ENCODE measurements at places on chromosomes 5 and 9.

DNA sequence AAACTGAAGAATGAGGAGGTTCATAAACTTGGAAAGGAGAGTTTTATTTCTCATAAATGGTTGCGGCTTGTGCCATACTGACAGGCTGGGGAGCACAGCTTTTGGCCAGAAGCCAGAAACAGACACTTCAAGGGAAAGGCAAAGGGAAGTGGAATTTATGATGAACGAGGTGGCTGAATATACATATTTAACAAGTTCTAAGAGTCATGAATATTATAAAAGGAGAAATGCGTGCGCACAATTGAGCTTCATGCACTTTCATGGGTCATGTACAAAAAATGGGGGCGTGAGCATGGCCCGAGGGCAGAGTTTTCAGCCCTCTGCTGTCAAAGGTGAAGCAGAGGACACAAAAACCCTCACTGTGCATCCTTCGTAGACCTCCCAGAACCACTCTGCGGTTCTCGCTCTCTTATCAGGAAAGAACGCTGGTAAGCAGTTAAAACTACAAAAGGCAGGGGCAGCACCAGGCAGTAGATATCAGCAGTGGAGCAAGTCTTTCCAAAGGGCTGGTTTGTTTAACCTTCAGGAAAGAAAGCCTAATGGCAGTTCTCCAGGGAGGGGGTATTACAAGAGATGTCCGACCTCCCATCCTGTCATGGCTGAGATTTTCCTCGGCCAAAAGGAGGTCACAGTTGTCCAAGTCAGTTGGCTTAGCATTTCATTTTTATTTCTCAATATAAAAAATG lies 29.0 kb downstream of the AUH start:
- DNase-seq = no peak

- DNase-seq = no peak
Measured at GRCh38 chr5:79205965-79206364, 30.0 kb upstream of the JMY start.

GRCh38 chr5:81783401-81783800 lies 32.5 kb upstream of the SSBP2 start:
- DNase-seq = no peak

- no peak for DNase-seq
Measured at GRCh38 chr5:34487159-34487879, 168.8 kb upstream of the RAI14 start.

DNA sequence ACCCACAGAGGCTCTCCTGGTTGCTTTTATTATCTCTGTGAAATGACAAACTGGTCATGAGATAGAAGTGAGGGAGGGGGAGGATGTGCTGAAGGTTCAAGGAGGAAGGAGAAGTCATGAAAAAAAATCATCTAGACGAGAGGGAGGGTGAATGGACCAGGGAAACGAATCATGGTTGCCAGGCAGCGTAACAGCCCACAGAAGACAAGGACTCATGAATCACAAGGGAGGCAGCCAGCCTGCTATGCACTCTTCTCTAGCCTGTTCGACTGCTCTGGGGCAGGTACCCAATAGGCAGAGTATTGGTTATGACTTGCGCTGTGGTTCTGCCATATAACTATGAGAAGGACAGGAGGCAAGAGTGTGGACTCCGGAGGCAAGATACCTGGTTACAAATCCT lies 475.2 kb downstream of the CDK5RAP2 start:
- no peak for DNase-seq

- DNase-seq = no peak
Measured at GRCh38 chr9:129624947-129625346, 1.0 kb upstream of the NTMT1 start.

DNA sequence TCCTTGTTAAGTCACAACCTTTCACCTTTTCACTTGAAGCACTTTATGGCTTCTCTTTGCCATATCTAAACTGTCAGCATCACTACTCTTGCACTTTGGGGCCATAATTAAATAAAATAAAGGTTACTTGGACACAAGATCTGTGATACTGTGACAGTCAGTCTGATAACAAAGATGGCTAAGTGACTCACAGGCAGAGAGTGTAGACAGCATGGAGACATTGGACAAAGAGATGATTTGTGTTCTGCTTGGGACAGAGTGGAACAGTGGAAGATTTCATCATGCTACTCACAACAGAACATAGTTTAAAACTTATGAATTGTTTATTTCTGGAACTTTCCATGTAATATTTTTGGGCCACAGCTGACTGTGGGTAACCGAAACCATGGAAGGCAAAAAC lies 81.7 kb upstream of the SMC5 start:
- no peak for DNase-seq
